ENCODE measurements at places on chromosomes 1 and 21. TPM values are rescaled to one million over a fixed set of nuclear protein-coding genes. Genes with fewer than 3 reads are reported as not detected.
A peak's percentile ranks its signal among the peaks of the same experiment; 100 is the strongest.

LYPD8 gene
- not detected for total RNA-seq

C1QC gene
- not detected for total RNA-seq

DNA sequence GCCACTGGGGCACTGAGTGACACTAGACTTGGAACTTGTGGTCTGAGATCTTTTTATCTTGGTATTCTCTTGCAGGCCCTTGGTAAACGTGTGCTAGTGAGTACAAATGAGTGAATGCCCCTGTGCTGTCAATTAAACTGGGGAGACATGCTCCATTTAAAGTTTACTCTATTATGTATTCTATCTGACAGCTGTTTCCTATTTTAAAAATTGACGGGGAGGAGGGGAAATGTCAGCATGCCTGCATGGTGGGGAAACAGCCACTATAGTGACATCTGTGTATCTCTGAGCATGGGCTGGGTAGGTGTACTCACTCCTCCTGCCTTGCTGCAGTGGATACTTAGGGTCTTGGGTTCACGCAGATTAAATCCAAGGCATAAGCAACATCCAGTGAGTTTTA, 59.0 kb upstream of the IKBKE start:
- H3K4me1 ChIP-seq, result no peaks in the 10 kb centered on the region
- no peaks in the 10 kb centered on the region for H3K27me3 ChIP-seq
- no peak for DNase-seq
- peaks cover 4% of the 10 kb centered on the region for H3K36me3 ChIP-seq
- no peak overlapping the region for H3K4me3 ChIP-seq

- DNase-seq, result no peak
- no peak overlapping the region for H3K4me3 ChIP-seq
- H3K4me1 ChIP-seq, result peaks cover 6% of the 10 kb centered on the region
Measured at GRCh38 chr1:116716391-116716790, 37.8 kb upstream of the CD2 start.

DNA sequence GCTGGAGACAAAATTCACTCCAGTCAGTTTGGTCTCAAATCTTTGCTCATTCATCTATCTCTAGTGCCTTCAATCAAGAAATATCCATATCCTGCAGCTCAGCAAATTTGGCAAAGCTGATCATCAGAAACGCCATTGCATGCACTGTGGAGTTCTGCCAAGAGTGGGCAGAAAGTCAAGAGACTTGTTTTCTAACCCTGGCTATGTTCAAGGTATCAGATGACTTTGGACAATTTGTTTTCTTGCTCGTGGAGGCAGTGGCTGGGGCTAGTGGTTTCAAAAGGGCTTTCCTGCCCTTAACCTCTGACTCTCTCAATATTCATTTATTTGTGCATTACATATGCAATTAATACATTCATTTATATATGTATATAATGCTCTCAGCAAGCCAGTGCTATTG, 12.8 kb upstream of the LRRC52 start:
- H3K27me3 ChIP-seq, result peaks cover 23% of the 10 kb centered on the region
- H3K4me3 ChIP-seq, result no peak overlapping the region
- no peak for DNase-seq
- H3K27ac ChIP-seq, result no peak overlapping the region
- no peaks in the 10 kb centered on the region for H3K36me3 ChIP-seq
- H3K4me1 ChIP-seq, result no peaks in the 10 kb centered on the region

GRCh38 chr1:94676686-94677085, 135.1 kb upstream of the F3 start:
- no peak overlapping the region for H3K27ac ChIP-seq
- no peaks in the 10 kb centered on the region for H3K4me1 ChIP-seq
- no peak overlapping the region for H3K4me3 ChIP-seq
- H3K27me3 ChIP-seq, result peaks cover 2% of the 10 kb centered on the region

DNA sequence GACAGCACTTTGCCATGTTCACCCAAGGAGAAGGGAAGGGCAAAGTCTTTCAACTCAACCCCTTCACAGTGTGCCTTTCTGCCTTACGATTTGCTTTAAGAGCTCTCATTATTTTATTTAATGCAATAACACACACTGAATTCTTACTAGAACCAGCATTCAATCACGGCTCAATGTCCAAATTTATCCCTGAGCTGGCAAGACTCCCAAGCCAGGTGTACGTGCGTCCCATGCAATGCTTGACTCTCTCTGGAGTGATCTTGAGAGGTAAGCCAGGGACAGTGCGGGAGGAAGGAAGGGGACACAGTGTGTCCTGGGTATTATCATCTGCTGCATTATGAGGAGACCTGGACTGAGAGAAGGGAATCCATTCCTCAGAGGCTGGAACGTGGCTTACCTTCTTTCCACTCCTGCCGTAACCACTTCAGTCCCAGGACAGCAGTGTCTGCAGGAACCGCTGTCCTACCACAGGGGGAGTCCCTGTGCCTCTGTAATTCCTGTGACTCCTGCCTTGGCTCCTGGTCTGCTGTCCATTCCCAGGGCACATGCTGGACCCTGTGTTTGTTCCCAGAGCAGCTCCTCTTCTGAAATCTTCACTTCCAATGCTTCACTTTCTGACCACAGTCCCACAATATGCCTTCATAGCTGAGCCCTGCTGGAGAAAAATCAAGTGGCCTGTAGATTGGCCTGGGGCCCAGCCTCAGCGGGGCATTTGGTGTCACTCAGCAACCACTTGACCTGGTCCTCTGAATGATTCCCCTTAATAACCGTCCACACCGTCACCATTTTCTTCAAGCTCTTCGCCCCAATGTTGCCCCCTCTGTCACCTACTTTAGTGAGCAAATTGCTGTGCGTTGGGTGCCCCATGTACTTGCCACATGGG, 28.6 kb upstream of the STUM start:
- no peak for DNase-seq
- H3K27ac ChIP-seq, result no peak overlapping the region
- no peaks in the 10 kb centered on the region for H3K36me3 ChIP-seq
- peaks cover 1% of the 10 kb centered on the region for H3K27me3 ChIP-seq

DNA sequence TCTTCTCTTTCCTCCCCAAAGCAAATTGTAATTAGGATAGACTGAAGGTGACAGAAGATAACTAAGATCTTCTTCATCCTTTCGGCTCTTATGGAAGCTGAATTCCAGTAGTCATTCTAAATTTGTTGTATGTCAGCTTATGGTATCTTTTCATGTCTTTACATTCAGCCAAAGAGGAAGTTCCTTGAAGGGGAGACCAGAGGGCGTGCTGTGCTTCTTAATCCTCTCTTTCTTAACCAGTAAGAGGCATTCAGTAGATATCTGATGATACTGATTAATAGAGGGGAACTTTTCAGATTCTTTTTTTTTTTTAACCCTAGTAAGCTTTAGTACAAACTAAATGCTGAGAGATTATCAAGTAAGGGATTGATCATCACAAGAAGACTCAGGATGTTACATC, 102.3 kb downstream of the OSBPL9 start:
- H3K4me1 ChIP-seq, result peaks cover 10% of the 10 kb centered on the region
- no peak for DNase-seq
- H3K27me3 ChIP-seq, result no peaks in the 10 kb centered on the region
- no peak overlapping the region for H3K4me3 ChIP-seq

DNA sequence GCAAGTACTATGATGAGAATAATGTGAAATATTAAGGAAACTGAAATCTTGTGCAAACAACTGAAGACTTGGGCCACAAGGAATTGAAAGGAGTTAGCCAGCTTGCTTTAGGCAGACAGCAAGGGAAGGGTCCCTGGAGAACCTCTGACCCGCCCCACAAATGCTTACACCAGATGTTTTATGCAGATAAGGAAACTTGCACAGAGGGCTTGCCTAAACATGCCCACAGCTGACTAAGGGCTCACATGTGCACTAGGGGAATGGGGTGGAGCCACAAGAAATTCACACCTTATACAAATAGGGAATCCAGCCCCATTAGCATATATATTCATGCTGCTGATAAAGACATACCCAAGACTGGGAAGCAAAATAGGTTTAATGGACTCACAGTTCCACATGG, 86.1 kb upstream of the CYYR1 start:
- H3K27me3 ChIP-seq, result no peaks in the 10 kb centered on the region
- H3K4me1 ChIP-seq, result no peaks in the 10 kb centered on the region
- no peak overlapping the region for H3K4me3 ChIP-seq
- H3K36me3 ChIP-seq, result no peaks in the 10 kb centered on the region
- no peak overlapping the region for H3K27ac ChIP-seq

DNA sequence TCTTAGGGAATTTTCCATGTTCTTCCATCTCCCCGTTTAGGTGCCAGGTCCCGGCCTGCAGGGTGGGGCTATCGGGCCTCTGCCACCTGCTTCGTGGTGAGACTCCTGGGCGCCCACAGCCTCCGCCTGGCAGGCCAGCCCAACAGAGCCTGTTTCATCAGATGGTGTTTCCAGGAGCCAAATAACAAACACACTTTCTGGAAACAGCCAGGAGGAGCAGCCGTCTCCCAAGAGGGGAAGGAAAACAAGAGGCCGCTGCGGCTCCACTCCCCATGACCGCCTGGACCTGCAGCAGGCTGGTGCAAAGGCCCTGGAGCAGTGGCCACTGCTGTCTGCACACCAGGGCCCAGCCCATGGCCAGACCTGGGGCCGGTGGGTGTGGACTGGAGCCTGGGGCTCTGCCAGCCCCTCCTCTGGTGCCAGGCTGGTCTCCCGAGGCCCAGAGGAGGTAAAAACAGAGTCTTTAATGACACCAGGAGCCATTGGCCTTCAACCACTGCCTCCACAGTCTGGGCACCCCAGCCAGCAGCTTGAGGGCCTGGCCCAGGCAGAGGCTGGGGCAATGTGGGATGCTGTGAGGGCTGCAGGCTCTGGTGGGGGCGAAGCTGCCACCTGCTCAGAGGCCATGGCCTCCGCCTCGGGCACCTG, 55.0 kb downstream of the SLX9 start:
- H3K27ac ChIP-seq, result no peak overlapping the region
- no peak for DNase-seq
- H3K27me3 ChIP-seq, result no peaks in the 10 kb centered on the region
- H3K4me3 ChIP-seq, result no peak overlapping the region

CFHR1 gene
- total RNA-seq, result not detected

GRCh38 chr1:163361123-163361934, 39.6 kb downstream of the NUF2 start:
- H3K27me3 ChIP-seq, result peaks cover 5% of the 10 kb centered on the region
- peaks cover 6% of the 10 kb centered on the region for H3K4me1 ChIP-seq
- no peak overlapping the region for H3K4me3 ChIP-seq

GRCh38 chr1:170461291-170461747, 70.6 kb upstream of the GORAB start:
- H3K27ac ChIP-seq, result no peak overlapping the region
- H3K4me3 ChIP-seq, result no peak overlapping the region
- no peaks in the 10 kb centered on the region for H3K4me1 ChIP-seq

GRCh38 chr1:82160903-82161302, 360.2 kb downstream of the ADGRL2 start:
- H3K36me3 ChIP-seq, result no peaks in the 10 kb centered on the region
- no peak overlapping the region for H3K4me3 ChIP-seq
- H3K27ac ChIP-seq, result no peak overlapping the region

COL11A1 gene
- not detected for total RNA-seq

HIVEP3 gene
- total RNA-seq, result 25.3 TPM

DNA sequence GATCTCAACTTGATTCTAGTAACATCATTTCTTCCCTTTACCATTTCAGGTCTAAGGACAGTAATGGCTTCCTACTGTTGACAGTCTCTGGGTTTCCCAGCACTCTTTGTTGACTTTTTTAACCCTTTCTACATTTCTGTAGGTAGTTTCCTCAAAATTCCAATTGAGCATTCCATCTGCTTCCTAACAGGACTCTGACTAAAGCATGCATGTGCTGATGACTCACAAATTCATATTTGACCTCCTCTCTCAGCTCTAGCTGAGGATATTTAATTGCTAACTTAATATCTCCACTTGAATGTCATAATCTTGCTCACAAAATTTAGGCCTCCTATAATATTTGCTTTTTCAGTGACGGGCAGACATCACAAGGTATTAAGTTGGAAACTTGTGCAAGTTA, 93.3 kb upstream of the ZNHIT6 start:
- H3K36me3 ChIP-seq, result no peaks in the 10 kb centered on the region
- no peak overlapping the region for H3K4me3 ChIP-seq
- H3K4me1 ChIP-seq, result no peaks in the 10 kb centered on the region
- no peak overlapping the region for H3K27ac ChIP-seq

SYCP1 gene
- total RNA-seq, result not detected

PPP1R8 gene
- total RNA-seq, result 43.8 TPM

DNA sequence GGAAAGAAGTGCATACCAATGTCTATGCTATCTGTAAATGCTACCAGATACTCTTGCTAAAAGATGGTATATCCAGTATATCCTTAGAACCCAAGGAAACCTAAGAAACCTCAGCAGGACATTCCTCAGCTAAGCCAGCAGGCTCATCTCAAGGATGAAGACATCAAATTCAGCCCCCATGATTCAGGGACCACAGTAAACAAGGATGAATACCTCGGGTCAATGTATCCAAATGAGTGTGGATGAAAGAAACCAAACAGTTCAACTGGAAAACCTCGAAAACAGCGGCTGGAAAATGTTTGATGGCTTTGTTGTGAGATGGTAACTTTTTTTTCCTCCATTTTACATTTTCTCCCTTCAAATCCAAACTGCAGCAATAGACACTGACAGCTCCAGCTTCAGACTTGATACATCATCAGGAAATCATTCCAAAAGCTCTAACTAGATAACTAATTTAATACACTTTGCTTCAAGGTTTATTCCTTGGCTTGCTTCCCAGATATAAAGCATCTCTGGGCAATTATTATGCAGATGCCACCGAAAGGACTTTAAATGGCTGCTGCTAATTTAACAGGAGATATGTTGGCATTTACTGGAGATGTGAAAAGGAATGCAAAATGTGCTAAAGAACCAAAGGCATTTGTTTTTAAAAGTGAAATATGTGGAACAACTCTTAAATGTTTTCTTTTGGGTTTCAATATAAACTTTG, 73.6 kb downstream of the SMYD2 start:
- no peak overlapping the region for H3K27ac ChIP-seq
- no peak overlapping the region for H3K4me3 ChIP-seq
- no peaks in the 10 kb centered on the region for H3K4me1 ChIP-seq
- no peaks in the 10 kb centered on the region for H3K36me3 ChIP-seq
- H3K27me3 ChIP-seq, result no peaks in the 10 kb centered on the region

- no peaks in the 10 kb centered on the region for H3K27me3 ChIP-seq
- no peaks in the 10 kb centered on the region for H3K36me3 ChIP-seq
- no peaks in the 10 kb centered on the region for H3K4me1 ChIP-seq
- H3K27ac ChIP-seq, result no peak overlapping the region
- DNase-seq, result peak; percentile 40
- no peak overlapping the region for H3K4me3 ChIP-seq
Measured at GRCh38 chr1:222334026-222334680, 213.8 kb downstream of the HHIPL2 start.

Measured in activated CD4-positive, alpha-beta memory T cell treated with anti-CD3 and anti-CD28 coated beads for 36 hours (primary cell).